Right ventricle myocardium superior (tissue), 1 donor: ENCODE measurements at places on chromosomes 5 and 9. TPM values are rescaled to one million over a fixed set of nuclear protein-coding genes. Genes with fewer than 3 reads are reported as not detected.

DNA sequence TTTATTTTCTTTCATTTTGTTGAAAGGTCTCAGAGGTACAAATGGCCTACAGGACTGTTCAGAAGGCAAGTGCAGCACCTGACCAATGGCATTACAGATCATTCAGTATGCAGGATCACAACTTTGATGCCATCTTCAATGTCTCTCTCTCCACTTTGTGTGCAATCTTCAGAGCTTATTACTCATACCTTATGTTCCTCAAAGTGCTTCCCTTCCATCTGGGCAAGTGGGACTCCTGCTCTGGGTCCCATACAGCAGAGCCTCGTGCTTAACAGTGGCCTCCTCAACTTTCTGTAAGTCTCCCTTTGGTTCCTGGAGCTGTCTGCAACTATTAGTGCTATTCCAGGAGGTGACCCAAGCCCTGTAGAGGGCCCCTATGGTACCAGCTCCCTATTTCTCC is 358.4 kb upstream of the RPS23 start:
- no peak for DNase-seq

DNA sequence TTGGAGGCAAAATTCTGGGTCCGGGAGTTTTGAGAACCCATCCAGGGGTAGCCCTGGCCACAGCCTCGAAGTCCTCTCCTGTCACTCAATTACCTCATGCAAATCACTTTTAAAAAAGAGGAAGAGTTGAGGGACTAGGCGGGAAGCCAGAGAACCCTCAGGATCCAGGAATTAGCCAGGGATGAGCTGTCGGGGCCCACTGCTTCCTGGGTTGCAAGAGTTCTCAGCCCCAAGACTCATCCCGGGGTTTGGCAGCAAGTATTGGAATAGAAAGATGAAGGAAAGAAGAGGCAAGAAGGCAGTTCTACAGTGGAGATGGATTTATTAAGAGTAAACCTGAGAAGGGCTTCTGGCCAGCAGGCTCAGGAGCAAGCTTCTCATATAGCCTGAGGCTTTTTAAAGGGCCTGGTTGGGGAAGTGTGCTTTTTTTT is 25.6 kb downstream of the C9orf50 start:
- no peak for DNase-seq

DNA sequence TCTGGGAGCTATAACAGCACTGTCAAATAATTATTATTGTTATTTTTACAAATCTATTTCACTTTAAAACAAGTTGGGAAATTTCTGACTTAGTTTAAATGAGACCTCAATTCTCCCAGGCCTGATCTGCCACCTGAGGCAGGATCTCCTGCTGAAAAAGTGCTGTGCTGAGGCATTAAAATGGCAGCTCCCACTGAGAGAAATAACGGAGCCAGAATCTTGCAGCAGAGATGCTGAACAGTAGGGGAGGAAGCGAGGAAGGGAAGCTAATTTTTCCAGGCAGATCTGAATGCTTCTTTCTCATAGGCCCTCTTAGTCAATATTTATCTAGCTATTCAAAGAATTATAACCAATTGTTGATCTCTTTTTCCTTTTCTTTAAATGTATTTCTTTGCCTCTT is 196.3 kb downstream of the ZNF462 start:
- no peak for DNase-seq

- no peak for DNase-seq
Measured at GRCh38 chr5:56985936-56986625, 34.2 kb upstream of the MIER3 start.

Gene GNAQ
- 12.2 TPM for total RNA-seq

Gene TEK
- total RNA-seq: 19.1 TPM

DNA sequence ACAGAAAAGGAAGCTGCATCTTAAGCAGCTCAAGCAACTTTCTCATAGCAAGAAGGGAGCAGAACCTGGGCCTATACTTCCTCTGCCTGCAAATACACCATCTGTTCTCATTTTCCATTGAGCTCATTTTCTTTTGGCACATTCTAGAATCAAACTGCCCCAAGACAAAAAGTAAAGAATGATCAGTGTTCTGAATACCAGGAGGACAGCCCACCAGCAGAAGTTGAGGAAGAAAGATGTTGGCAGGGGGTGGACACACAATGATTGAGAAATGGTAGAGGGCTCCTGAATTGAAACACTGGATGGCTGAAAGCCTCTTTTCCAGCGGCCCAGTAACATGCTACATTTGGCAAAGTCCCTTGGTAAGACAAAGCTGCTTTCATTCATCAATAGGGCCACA is 171.8 kb downstream of the MED10 start:
- DNase-seq: no peak
